Transverse colon (tissue), 4 donors: ENCODE measurements at places on chromosomes 3 and 15. TPM values are rescaled to one million over a fixed set of nuclear protein-coding genes. Genes with fewer than 3 reads are reported as not detected.

DNA sequence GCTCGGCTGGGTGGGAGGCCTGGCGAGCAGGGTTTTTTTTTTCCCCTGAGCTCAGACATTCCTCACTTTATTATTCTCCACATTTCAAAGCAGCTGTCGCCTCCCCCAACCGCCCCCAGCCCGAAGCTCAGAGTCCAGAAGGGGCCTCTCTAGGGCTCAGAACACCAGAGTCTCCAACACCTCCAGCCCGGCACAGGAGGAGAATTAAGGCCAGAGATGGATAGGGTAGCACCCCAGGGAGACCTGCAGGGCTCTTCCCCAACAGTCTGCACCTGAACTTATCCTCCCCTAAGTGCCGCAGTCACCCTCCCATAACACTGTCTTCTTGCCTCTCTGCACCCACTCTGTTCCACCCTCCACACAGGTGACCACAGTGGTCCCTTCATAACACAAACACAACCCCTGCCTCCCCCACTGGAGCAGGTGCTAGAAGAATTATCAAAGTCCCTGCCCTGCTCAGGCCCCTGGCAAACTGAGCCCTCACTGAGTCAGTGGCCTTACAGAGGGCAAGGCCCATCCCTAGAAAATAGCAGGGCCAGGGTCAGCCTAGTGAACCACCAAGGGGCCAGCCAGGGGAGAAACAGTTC is 14.1 kb downstream of the MYL3 start:
- no peaks in the 10 kb centered on the region for H3K27me3 ChIP-seq
- H3K36me3 ChIP-seq, result no peaks in the 10 kb centered on the region
- H3K4me3 ChIP-seq, result no peak overlapping the region
- no peak overlapping the region for H3K27ac ChIP-seq

DNA sequence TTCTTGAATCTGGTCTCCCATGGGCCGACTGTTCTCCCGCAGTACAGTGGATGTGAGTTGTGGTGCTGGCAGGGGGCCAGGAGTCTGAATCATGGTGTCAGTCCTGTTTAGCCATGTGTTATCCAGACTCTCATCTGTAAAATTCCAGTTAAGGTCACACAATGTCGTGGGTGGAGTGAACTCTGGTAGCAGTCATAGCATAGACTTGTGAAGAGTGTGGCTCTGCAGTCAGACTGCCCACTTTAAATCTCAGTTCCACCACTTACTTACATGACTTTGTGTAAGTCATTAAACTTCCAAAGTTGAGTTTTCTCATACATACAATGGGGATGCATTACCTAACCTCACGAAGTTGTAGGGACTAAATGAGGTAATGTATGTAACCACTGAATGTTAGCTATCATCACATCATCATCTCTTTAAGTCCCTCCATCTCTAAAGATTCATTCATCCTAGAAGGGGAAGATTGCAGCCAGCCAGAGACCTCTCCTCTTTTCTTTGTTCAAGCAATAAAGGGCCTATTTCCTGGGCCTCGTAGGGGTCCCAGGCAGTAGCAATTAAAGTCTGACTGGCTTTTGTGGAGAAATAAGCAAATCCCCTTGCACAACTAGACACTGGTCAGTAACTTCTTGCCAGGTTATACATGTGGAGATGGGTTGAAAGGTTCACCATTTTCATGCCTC is 93.9 kb downstream of the PCCB start:
- DNase-seq, result peak; percentile 91

- no peak overlapping the region for H3K4me3 ChIP-seq
- peaks cover 17% of the 10 kb centered on the region for H3K4me1 ChIP-seq
- no peak overlapping the region for H3K27ac ChIP-seq
- no peaks in the 10 kb centered on the region for H3K27me3 ChIP-seq
Measured at GRCh38 chr15:31458596-31459399, 132.2 kb downstream of the KLF13 start.

GRCh38 chr3:12508291-12508700 is 24.0 kb downstream of the TSEN2 start:
- H3K27me3 ChIP-seq, result no peaks in the 10 kb centered on the region
- no peaks in the 10 kb centered on the region for H3K36me3 ChIP-seq
- DNase-seq, result peak; percentile 20
- peak overlapping the region; percentile 68 for H3K27ac ChIP-seq
- H3K4me1 ChIP-seq, result no peaks in the 10 kb centered on the region

- no peaks in the 10 kb centered on the region for H3K4me1 ChIP-seq
- DNase-seq, result no peak
- no peaks in the 10 kb centered on the region for H3K36me3 ChIP-seq
- H3K27ac ChIP-seq, result no peak overlapping the region
- no peak overlapping the region for H3K4me3 ChIP-seq
Measured at GRCh38 chr3:161265916-161266571, 44.9 kb downstream of the NMD3 start.

DNA sequence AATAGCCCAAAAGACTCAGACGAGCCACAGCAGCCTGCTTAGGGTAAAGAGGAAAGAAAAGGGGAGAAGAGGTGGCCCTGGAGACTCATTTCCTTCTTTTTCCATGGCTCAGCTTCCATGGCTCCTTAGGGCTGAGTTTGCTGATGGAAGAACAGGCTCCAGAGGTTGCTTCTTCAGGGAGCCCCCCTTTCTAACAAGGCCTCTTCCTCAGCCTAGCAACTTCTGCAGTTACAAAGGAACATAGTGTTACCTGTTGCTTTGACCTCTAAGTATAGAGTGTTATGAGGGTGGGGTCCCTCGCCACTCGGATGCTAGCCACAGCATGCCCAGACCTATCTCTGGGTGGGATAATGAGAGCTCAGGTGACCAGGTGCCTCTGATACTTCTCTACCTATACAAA is 43.2 kb upstream of the SPESP1 start:
- no peak overlapping the region for H3K27ac ChIP-seq
- no peaks in the 10 kb centered on the region for H3K36me3 ChIP-seq
- no peak for DNase-seq
- H3K4me1 ChIP-seq, result no peaks in the 10 kb centered on the region

DNA sequence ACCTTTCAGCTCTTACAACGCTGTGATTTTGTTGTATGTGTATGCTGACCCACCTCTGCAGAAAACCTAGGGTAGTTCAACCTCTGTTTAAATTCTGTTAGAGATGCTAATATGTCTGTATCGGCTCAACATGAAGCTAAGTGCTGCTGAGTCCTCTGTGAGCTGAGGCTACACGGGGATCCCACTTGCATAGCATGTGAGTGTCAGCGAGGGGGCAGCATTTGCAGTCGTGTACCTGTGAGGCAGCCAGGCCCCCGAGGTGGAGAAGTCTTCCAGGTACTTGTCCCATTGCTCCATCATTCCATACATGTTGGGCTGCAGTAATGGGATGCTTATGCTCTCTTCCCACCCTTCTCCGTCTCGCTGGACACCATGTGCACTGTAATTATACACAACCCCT is 3.7 kb downstream of the MKRN2OS start:
- no peak overlapping the region for H3K4me3 ChIP-seq
- peaks cover 4% of the 10 kb centered on the region for H3K4me1 ChIP-seq
- H3K27me3 ChIP-seq, result no peaks in the 10 kb centered on the region
- no peak overlapping the region for H3K27ac ChIP-seq
- no peak for DNase-seq

- no peak overlapping the region for H3K27ac ChIP-seq
- H3K36me3 ChIP-seq, result no peaks in the 10 kb centered on the region
- no peak for DNase-seq
- no peak overlapping the region for H3K4me3 ChIP-seq
- H3K4me1 ChIP-seq, result no peaks in the 10 kb centered on the region
- H3K27me3 ChIP-seq, result no peaks in the 10 kb centered on the region
Measured at GRCh38 chr3:18743761-18744160, 318.6 kb upstream of the SATB1 start.

GRCh38 chr3:12062605-12063004 is 58.4 kb downstream of the SYN2 start:
- no peaks in the 10 kb centered on the region for H3K36me3 ChIP-seq
- H3K27me3 ChIP-seq, result peaks cover 24% of the 10 kb centered on the region
- no peak overlapping the region for H3K4me3 ChIP-seq
- H3K4me1 ChIP-seq, result no peaks in the 10 kb centered on the region
- no peak overlapping the region for H3K27ac ChIP-seq

- H3K4me1 ChIP-seq, result no peaks in the 10 kb centered on the region
- H3K4me3 ChIP-seq, result no peak overlapping the region
- no peaks in the 10 kb centered on the region for H3K27me3 ChIP-seq
- peak overlapping the region; percentile 10 for H3K27ac ChIP-seq
Measured at GRCh38 chr15:30065025-30065801, 17.5 kb upstream of the GOLGA8J start.

DNA sequence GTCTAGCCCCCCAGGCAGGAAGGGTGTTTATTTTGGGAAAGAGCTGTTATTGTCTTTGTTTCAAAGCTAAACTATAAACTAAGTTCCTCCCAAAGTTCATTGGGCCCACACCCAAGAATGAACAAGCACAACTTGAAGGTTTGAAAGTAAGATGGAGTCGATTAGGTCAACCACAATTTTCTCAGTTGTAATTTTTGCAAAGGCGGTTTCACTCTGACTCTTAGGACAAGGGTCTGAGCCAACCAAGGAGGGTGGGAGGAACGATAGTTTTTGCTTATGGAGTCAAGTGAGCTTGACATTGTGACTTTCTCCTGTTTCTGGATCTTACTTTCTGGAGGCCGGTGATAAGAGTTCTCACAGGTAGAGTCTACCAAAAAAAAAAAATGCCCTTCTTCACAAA is 5.8 kb upstream of the ZNF770 start:
- H3K4me3 ChIP-seq, result no peak overlapping the region
- no peaks in the 10 kb centered on the region for H3K27me3 ChIP-seq
- H3K27ac ChIP-seq, result no peak overlapping the region
- H3K4me1 ChIP-seq, result peaks cover 3% of the 10 kb centered on the region
- no peaks in the 10 kb centered on the region for H3K36me3 ChIP-seq
- no peak for DNase-seq

- no peaks in the 10 kb centered on the region for H3K27me3 ChIP-seq
- H3K27ac ChIP-seq, result peak overlapping the region; percentile 97
- H3K36me3 ChIP-seq, result peaks cover 28% of the 10 kb centered on the region
- H3K4me1 ChIP-seq, result peaks cover 11% of the 10 kb centered on the region
Measured at GRCh38 chr15:101723171-101723873, 951 bp downstream of the TARS3 start.

- no peak overlapping the region for H3K4me3 ChIP-seq
- no peaks in the 10 kb centered on the region for H3K36me3 ChIP-seq
- H3K27ac ChIP-seq, result no peak overlapping the region
- DNase-seq, result no peak
Measured at GRCh38 chr3:41521010-41521655, 321.8 kb downstream of the CTNNB1 start.

DNA sequence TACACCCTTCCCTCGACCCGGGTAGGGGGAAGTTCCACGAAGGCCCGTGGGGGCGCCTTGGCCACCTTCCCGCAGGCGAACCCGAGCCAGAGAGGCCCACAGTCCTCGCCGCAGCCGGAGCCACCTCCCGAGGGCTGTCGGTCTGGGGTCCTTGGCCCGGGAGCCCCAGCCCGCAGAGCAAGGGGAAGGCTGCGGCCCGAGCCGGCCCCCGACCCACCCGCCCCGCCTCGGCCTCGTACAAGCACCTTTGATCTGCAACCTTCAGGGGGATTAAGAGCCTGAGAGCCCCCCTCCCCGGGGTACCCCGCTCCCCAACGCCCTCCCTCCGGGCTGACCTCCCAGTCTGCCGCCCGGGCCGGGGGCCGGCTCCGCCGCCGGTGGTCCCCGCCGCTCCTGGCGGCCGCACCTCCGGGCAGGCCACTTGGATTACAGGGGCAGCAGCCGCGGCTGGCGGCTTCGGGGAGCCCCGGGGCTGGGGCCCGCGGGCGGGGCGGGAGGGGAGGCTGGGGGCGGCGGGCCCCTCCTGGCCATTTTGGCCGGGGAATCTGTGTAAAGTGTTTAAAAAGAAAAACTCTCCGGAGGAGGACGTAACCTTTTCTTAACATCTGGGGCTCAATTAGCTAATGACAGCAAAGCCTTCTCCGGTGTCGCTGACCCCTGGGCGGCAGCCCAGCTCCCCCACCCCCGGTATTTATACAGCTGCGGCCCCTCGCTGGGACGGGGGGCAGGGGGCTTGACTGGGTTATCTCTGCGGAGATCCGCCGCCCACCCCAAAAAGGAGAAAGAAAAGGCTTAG is 40.2 kb downstream of the EPHB3 start:
- H3K27me3 ChIP-seq, result peaks cover 37% of the 10 kb centered on the region
- no peaks in the 10 kb centered on the region for H3K36me3 ChIP-seq
- no peak for DNase-seq

DNA sequence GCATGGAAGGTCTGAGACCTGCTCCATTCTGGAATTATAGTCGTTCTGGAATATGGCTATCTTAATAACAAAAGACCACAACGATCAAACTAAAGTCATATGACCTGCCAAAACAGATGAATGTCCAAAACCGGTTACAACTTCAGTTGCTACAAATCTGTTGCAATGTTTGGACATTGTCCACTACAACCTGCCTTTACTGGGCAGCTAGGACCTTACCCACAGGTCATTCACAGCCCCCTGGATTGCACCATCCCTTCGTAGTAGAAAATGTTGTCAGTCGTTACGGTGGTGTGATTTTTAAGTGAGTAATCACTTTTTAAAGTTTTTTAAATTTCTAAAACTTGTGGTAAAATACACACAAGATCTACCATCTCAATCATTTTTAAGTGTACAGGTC is 22.5 kb upstream of the SRGAP3 start:
- H3K27ac ChIP-seq, result no peak overlapping the region
- H3K4me1 ChIP-seq, result no peaks in the 10 kb centered on the region
- H3K4me3 ChIP-seq, result no peak overlapping the region
- H3K27me3 ChIP-seq, result no peaks in the 10 kb centered on the region
- no peak for DNase-seq

DNA sequence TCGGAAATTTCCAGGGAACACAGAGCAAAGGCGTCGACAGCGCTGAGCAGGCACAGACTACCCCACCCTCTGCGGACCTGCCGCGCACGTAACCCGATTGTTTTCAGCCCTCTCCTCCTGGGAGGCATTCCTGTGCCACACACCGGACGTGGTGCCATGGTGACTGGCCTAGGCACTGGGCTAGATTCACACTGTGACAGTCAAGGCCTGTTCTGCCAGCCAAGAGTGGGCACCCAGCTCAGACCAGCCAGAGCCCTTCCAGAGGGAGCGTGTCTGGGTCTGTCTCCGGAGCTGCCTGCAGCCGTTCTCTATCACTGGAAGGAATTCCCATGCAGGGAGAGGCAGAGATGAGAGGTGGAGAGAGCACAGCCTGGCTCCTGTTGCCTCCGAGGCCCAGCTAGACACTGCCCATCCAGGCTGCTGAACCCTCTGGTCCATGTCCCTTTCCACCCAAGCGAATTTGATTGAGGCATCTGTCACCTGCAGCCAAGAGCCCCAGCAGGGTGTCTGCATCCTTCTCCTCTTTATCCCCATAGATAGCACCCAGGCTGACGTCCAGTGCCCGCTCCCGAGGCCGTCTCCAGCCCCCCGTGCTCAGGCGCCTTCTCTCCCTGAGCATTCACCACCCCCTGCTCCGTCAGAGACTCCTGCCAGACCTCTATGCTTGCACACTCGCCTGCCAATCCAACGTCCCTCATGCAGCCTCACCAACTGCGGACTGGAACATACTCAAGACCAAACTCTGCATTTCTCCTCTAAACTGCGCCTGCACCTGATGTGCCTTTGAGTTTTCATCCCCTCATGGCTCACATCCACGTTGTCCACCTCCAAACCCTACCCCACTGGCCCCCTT is 267.5 kb downstream of the OCA2 start:
- H3K4me3 ChIP-seq, result no peak overlapping the region
- H3K36me3 ChIP-seq, result no peaks in the 10 kb centered on the region
- H3K4me1 ChIP-seq, result no peaks in the 10 kb centered on the region
- no peak overlapping the region for H3K27ac ChIP-seq
- no peak for DNase-seq
- no peaks in the 10 kb centered on the region for H3K27me3 ChIP-seq

Gene SYNPR
- not detected for total RNA-seq

Gene MYZAP
- total RNA-seq, result 1.00 TPM

Gene NRROS
- not detected for total RNA-seq
